ENCODE measurements at places on chromosomes 2 and 18.

GRCh38 chr2:209476367-209477208 is 52.7 kb downstream of the MAP2 start:
- DNase-seq: no peak

DNA sequence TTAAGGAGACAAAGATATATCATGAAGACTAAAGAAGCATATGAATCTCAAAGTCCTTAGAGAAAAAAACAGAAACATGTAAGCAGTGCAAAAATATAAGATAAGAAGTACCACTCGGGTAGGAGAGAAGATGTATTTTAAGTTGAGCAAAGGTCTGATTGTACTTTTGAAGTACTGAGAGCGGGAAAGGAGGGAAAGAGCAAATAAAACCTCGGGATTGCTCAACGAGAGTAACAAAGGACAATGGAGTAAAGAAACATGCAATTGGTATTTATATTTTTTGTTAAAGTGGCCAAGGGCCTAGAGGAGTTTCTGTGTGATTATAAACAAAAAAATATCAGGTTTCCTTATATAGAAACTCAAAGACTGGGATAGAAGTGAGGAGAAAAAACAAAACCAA is 251.9 kb downstream of the LNPK start:
- no peak for DNase-seq

- no peak for DNase-seq
Measured at GRCh38 chr18:55506074-55506473, 81.9 kb downstream of the TCF4 start.

- DNase-seq: no peak
Measured at GRCh38 chr2:189862751-189863150, 78.5 kb downstream of the PMS1 start.

GRCh38 chr2:112887964-112888749 is 22.8 kb upstream of the IL37 start:
- peak; percentile 40 for DNase-seq

- DNase-seq: peak; percentile 92
Measured at GRCh38 chr2:241858206-241859016, at the start of gene PDCD1. Gene PDCD1 (minus strand): TSS chr2:241858894. CDS start chr2:241858838, 56 bp downstream.

DNA sequence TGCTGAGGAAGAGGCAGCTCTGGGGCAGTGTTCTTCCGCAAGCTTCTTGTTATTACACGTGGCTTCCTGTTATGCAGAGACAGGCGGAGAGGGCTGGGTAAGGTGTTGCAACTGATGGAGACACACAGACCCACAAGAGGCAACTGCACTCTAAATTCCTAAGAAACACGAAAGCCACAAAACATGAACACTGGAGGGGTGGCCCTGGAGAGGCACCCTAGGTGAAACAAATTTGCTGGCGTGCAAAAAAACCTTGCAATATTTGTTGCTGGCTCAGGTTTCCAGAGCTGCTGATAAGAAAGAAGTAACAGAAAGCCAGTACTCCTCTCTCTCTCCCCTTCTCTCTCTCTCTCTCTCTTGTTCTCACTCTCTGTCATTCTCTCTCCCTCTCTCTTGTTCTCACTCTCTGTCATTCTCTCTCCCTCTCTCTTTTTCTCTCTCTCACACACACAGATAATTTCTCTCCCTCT is 31.8 kb downstream of the ARHGAP25 start:
- no peak for DNase-seq

GRCh38 chr2:5544205-5544786 is 147.9 kb upstream of the SOX11 start:
- no peak for DNase-seq

- no peak for DNase-seq
Measured at GRCh38 chr2:30201990-30202389, 29.3 kb upstream of the LBH start.

DNA sequence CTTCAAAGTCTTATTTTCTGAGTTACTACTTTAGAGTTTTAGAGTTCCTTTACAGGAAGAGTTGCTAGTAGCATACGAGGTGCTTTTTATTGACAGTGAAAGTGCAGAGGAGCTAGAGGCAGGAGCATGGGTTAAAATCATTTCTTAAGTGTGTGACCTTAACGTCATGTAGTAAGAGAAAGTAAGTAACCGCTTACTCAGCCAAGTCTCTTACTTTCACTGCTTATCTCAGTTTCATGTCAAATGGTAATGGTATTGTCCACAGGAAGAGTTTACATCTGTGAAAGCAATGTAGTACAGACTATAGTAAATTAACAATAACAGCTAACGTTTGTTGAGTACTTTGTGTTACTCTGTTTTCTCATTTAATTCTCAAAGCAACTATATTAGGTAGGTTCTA is 12.6 kb downstream of the NDUFAF7 start:
- DNase-seq: no peak

GRCh38 chr18:41096504-41096903 is 858.5 kb upstream of the PIK3C3 start:
- no peak for DNase-seq

- DNase-seq: no peak
Measured at GRCh38 chr18:58646334-58646862, 17.5 kb upstream of the ALPK2 start.

DNA sequence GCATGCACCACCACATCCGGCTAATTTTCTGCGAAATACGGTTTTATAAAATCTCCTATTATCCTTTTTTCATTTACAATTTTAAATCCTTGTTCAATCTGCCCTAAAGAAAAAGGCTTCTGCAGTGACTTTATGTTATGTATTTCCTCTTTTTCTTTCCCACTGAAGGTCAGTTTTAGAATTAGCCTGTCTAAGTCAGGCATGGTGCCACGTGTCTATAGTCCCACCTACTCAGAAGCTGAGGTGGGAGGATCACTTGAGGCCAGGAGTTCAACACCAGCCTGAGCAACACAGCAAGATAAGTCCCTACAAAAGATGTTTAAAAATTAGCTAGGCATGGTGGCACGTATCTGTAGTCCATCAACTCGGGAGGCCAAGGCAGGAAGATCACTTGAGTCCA is 39.8 kb upstream of the TNFRSF11A start:
- no peak for DNase-seq

GRCh38 chr2:136386046-136386445 is 268.1 kb upstream of the CXCR4 start:
- no peak for DNase-seq

GRCh38 chr2:46747297-46747818 is 168.2 kb downstream of the MCFD2 start:
- DNase-seq: no peak

- no peak for DNase-seq
Measured at GRCh38 chr18:56196495-56197225, 441.7 kb downstream of the TXNL1 start.

DNA sequence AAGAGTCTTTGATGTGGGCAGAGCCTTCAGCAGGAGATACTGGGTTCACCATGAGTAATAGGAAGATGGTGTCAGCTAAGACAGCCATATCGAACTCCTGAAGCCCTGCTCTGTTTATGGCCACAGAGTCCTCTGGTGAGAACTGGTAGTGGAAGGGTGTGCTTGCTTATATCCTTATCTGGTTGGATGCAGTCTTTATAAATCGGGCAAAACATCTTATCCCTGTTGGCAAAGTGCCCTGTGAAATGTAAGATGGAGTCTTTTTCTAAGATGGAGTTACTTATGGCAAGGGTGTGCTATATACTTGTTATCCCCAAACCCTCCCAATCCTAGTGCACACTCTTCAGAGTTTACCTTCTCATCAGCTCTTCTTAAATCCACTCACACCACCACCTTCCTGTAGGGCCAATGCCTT is 190.8 kb upstream of the PARD3B start:
- DNase-seq: no peak

DNA sequence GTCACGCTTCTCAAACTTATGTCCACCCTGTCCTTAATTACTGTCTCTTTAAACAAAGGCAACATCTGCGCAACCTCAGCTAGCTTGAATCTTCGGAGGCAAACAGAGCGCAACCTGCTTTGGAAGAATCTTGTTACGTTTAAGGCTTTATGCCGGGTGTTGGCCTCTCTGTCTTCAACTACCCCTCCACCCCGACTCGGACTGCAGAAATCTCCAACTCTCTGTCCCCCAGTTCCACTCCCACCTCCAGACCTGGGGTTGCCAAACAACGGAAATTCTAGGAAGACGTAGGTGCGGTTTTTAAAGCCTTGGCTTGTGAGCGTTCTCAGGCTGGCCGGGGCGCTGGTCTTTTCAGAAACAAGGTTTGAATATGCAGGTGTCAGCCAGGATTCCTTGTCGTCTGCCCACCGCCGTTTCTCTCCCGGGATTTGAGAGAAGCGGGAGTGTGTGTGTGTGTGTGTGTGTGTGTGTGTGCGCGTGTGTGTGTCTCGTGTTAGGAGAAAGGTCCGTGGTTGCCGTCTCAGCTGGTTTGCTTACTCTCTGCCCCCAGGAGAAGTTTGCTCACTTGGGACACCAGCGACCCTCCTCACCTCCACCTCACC is 1.1 kb upstream of the ONECUT2 start:
- no peak for DNase-seq

DNA sequence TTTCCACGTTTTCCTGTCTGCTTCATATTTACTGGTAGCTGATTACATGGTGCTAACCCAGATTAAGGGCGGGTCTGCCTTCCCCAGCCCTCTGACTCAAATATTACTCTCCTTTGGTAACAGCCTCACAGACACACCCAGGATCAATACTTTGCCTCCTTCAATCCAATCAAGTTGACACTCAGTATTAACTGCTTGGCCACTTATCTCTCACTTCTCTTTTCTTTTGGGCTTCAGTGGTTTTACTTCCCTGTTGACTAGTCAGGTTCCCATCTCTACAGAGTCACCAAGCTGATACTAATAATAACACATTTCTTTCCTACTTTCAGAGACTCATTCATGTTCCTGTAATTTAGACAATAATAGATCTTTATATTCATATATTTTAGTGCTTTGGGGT is 302.2 kb upstream of the MAP2 start:
- DNase-seq: no peak

GRCh38 chr2:72278046-72278445 is 130.4 kb upstream of the CYP26B1 start:
- DNase-seq: no peak

DNA sequence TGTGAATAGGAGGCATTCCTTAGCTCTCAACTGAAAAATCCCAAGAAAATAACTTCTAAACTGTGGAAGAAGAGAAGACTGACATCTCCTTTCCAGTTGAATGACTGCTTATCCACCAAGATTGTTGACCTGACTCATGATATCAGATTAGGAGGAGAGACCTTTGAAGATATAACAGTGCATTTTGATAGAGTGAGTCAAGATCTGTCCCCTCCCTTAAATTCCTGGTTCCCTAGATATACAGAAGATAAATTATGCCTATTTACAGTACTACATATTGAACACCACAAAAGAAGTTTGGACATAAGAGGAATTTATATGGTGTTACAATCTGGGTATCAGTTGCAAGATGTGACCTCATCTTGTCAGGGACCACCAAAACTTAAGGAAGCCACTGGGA is 285.3 kb upstream of the ZSWIM2 start:
- no peak for DNase-seq

All from GM12891 (cell line).